Liver (tissue), 10 donors: ENCODE measurements at places on chromosomes 2 and 18.

GRCh38 chr2:60837123-60837522, 44.3 kb upstream of the REL start:
- no peak for DNase-seq

DNA sequence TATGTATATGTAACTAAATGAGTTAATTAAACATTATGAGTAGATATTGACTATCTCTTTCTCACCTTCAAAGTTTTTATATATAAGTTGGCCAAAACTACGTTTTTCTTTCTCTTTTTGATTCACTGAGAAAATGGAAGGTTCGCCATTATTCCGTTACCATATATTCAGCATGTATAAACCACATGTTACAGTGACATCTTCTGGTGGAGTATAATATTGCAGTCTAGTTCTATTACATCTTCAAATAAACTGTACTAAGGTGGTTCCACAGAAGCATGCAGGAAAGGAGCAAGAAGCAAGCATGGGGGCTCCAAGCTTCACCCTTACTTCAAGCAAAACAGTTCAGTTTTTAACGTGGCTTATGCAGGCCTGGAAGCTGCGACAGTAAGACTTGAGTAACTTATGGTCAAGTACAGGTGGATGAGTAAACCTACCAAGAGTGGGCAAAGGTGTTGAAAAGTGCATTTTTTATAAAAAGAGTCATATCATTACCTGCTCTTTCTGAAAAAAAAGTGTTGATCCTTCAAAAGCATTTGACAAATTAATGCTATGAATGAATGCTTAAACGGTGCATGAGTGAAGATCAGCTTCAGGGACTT, 129.8 kb upstream of the RAB6C start:
- DNase-seq, result no peak

- no peak for DNase-seq
Observed at GRCh38 chr2:1670636-1671035, 73.7 kb downstream of the PXDN start.

- no peak for DNase-seq
Observed at GRCh38 chr18:52236131-52236530, 103.9 kb upstream of the DCC start.

DNA sequence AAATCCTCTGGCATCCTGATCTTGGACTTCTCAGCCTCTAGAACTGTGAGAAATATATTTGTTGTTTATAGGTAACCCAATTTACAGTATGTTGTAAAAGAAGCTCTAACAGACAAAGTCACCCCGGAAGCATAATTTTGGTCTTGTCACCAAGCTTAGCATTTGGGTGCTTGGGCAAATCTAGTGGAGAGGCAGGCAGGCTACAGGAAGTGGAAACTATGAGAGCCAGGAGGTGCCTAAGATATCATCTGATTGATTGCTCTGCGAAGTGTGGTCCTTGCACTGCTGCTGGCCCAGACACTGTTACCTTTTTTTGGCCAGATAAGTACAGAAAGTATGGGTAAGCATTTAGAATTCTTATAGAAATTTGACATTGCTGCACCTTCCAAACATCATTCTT, 102.9 kb downstream of the CDC42EP3 start:
- DNase-seq, result no peak
